Activated CD4-positive, alpha-beta T cell treated with anti-CD3 and anti-CD28 coated beads, Interleukin-2, amount 10 ng/mL, durations not matched to agents 24 days and 14 days (primary cell): ENCODE measurements at places on chromosomes 13 and 19. TPM values are rescaled to one million over a fixed set of nuclear protein-coding genes. Genes with fewer than 3 reads are reported as not detected.

DNA sequence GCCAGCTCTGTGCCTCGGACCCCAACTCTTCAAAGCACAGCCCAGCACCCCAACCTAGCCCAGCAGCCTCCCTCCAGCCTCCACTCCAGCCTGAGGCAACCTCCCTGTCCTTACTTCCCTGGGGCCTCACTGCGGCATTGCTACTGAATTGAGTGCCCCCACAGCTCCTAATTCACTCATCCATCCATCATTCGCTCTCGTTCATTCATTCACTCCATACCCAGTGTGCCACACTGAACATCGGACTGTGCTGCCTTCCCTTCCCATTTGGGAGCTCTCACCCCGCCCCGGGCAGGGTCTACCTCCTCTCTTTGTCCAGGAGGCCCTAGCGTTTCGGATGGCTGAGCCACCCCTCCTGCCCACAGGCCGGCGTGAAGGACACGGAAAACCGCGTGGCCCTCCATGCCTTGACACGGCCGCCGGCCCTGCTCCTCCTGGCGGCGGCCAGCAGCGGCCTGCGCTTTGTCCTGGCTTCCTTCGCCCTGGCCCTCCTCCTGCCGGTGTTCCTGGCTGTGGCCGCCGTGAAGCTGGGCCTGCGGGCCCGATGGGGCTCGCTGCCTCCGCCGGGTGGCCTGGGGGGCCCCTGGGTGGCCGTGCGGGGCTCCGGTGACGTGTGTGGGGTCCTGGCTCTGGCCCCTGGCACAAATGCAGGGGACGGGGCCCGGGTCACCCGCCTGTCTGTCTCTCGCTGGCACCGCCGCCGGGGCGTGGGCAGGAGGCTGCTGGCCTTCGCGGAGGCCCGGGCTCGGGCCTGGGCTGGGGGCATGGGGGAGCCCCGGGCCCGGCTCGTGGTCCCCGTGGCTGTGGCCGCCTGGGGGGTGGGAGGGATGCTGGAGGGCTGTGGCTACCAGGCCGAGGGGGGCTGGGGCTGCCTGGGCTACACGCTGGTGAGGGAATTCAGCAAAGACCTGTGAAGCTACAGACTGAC lies 1.3 kb downstream of the NAT14 start:
- DNase-seq = no peak

DNA sequence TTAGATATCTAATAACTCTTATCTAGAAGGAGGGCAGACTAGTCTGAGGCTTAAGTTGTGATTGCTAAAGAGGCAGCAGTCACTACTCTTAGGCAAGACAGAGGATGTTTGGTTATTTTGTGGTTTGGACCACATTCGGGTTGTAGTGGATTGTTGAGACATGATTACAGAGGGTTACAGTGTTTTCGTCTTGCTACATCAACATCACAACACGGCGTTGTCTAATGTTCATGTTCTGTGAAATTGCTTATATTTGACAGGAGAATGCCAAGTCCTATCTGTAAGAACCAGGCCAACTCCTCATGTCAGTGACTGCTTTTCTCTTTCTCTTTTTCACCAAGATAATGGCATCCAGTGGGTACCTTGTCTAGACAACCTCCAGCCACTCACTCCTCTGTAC lies 16.8 kb upstream of the TM9SF2 start:
- DNase-seq = peak; percentile 72

GRCh38 chr19:19119325-19120237 lies 18.7 kb downstream of the TMEM161A start:
- no peak for DNase-seq

- DNase-seq = no peak
These were observed 44.8 kb downstream of the RBM26 start for GRCh38 chr13:79361299-79361698.

DNA sequence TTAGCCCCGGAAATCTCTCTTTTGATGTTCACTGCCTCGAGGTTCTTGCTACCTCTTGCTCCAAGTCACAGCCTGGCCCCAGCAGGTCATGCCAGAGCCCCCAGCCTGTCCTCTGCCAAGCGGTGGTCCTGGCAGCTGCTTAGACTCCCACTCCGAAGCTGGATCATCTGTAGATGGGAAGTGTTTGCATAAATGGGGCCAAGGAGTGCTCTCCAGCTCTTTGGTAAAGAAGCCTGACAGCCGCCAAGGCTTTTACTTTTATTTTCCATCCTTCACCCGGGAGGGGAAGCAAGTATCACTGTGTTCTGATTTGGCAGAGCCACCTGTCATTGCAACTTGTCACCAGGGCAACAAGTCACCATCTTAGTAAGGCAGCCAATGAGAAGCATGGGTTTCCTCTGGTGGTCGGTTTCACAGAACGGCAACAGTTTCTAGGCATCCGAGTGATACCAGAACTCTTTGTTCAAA lies 10.6 kb upstream of the RETN start:
- peak; percentile 88 for DNase-seq

- no peak for DNase-seq
These were observed 190.9 kb downstream of the SLITRK6 start for GRCh38 chr13:85608255-85608829.

DNA sequence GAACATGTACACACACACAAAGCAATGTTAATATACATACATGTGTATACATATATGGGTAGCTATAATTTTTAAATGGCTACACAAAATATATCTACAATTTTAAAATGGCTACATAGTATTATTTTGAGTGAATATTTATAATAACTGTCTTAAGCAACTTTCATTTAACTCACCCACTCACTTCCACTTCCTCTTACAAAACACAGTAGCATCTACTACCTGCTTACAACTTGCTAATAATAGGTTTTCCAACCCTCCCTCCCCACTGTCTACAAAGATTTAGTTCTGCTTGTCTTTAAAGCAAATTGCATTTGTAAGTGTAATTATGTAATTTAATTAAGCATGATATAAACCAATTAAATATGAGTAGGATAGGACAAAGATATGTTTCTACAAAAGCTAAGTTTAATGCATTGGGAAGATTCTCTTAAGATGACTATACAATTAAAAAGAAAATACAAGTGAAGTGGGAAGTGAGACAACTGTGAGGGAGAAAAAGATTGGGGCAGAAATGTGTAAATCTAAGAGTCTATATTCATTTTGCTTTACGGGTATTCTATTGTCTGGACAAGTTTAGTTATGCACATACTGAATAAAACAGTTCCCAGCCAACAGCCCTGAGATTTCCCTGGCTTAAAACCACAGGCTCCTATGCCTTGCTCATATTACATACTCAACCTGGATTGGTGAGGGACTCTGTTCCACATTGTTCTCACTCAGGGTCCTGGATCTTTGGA lies 583.1 kb downstream of the EFNB2 start:
- DNase-seq = no peak

DNA sequence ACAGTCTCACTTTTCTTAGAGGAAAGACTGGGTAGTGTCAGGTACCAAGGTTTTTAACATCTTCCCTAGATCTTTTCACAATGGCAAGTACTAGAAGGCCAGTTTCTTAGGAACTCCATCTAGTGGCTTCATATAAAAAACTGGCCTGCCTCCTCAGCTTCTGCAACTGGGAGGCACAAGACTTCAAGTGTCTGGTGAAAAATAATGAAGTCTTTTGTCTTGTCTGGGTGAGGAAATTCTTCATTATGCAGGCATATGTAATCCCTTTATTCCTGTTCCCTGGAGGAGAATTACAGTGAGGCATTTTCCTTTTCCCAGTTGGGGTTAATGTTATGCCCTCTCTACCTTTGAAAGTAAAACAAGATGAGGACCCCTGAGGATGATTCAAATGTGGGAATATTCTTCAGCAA lies 300.5 kb downstream of the NALCN start:
- no peak for DNase-seq

The IQCN gene
- 2.3 and 3.0 TPM in 2 replicates for total RNA-seq

The ZNF845 gene
- total RNA-seq = 6.1 and 6.4 TPM in 2 replicates

The ZNF560 gene
- total RNA-seq = not detected in 2 replicates

The EXOC3L2 gene
- not detected in 2 replicates for total RNA-seq
